ENCODE measurements at places on chromosomes 11 and 22.
A peak's percentile ranks its signal among the peaks of the same experiment; 100 is the strongest.

DNA sequence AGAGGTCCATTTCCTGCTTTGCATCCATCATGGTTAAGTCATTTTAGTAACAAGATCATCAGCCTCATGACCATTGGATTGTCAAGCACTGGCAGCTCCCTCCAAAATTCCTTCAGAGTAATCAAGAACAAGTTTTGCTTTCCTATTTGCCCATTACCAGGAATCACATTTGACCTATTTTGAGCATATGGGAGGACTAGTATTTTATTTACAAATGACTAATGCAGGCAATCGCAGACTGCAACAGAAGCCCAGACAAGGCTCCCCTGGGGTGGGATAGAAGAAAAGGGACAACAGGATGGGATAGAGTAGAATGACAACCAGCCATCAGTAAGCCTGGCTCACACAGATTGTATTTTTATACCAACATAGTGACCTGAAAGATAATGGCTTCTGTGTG is 9.1 kb downstream of the MMP10 start:
- DNase-seq, result no peak

DNA sequence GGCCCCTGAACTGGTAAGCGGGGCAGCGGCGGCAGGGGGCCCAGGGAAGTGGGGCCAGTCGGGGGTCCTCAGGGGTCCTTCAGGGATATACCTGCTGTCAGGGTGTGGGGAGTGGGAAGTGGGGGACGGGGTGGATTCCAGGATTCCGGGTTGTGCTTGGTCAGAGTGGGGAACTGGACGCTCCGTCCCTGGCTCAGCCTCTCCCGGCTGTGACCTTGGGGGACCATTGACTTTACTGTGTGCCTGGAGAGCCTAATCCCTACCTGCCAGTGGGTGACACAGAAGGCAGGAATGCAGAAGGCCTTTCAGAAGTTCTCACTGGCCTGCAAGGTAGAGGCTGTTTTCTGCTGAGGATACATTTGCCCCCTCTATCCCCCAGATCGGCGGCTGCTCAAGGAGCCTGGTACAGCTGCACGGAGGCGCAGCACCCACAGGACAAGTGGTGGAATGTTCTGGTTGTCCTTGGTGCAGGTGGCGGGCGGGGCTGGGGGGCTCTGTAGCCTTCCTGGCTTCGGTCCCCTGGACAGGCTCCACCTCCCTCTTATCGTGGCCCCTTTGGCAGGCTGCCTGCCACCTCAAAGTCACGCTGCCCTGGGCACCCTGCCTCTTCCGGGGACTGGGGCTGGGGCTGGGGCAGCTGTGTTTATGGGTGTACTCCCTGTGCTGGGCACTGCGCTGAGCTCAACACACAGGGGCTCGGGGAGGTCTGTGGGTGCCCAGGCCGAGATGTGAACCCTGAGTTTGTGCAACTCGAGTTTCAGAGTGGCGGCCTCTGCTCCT is 18.4 kb downstream of the KCNQ1 start:
- no peak for DNase-seq

DNA sequence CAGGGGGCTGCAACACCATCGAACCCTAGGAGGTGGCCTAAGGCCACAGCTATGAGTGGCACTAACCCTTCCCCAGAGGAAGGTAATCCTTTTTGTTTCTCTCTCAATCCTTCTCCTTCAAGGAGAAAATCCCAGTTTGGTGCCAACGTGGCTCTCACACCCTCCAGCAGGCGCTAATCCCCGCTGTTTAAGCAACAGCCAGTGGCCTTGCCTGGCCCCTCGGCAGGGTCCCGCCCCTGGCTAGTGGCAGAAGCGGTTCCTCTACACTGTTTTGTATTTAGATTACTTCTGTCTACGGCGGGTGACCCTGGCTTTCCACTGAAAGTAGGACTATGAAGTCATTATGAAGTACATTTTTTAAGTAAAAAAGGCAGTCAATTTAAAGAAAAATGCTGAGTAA is 15.5 kb downstream of the GNAZ start:
- DNase-seq, result no peak

- no peak for DNase-seq
These were observed 97.5 kb downstream of the TSPAN18 start for GRCh38 chr11:44824300-44824704.

GRCh38 chr11:94997437-94997836 is 23.9 kb downstream of the KDM4D start:
- DNase-seq, result no peak

DNA sequence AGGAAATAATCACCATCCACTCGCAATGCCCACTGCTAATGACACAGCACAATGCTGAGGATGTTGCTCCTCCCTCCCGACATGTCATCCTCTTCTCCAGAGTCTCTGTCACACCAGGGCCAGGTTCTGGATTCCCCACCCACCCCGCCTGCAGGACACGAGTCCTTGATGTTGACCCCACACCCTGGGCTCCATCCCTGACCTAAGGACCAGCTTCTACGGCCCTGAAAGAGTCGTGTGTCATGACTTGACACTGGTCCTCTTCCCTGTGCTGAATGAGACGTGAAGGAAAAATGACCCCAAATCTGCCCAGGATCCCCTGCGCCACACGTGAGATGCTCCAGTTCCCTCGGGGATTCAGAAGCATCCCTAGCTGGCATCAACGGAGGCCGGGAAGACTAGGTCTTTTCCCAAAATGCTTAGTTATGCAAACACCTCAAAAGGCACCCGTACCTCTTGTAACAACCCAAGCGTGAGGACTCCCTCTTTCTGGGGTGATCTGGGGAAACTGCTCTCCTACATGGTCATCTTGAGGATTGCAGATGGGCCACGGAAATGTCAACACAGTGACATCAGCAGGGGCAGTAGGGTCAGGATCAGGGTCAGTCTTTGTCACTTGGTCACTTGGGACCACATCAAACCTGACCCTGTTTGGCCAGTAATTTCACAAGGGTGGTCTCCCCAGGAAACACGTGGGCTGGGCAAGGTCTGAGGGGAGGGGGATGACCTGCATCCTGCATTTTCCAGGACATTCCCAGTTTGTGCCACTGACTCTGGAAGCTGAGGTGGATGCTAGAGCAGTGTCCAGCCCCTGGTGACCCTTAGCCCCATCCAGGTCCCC is 42.0 kb downstream of the IGLL5 start:
- no peak for DNase-seq

DNA sequence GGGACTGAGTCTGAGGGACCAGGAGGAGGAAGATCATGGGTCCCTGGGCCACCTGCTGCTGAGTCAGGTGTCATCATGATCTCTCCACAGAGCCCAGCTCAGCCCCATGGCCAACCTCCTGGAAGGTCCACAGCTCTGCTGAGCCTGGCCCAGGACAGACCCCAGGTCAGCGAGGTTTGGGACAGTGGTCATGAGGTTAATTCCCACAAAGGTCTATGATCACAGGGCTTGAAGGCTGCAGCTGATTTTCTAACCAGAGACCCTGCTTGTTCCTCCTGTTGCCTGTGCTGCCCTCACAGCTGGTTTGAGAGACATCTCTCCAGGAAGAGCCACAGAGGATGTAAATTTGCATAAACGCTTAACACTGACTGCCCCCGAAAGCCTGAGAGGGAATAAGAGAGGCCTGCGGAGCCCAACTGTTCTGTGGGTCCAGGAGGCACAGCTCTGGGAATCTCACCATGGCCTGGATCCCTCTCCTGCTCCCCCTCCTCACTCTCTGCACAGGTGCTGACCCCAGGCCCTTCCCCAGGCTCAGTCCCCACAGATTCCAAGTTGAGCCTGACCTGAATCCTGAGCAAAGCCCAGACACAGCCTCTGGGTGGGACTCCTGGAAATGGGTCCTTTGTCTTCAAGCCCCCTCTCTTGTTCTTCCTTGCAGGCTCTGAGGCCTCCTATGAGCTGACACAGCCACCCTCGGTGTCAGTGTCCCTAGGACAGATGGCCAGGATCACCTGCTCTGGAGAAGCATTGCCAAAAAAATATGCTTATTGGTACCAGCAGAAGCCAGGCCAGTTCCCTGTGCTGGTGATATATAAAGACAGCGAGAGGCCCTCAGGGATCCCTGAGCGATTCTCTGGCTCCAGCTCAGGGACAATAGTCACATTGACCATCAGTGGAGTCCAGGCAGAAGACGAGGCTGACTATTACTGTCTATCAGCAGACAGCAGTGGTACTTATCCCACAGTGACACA is 102.8 kb downstream of the GGTLC2 start:
- DNase-seq, result peak; percentile 34

- no peak for DNase-seq
These were observed 58.3 kb downstream of the SLC22A12 start for GRCh38 chr11:64649291-64649697.

DNA sequence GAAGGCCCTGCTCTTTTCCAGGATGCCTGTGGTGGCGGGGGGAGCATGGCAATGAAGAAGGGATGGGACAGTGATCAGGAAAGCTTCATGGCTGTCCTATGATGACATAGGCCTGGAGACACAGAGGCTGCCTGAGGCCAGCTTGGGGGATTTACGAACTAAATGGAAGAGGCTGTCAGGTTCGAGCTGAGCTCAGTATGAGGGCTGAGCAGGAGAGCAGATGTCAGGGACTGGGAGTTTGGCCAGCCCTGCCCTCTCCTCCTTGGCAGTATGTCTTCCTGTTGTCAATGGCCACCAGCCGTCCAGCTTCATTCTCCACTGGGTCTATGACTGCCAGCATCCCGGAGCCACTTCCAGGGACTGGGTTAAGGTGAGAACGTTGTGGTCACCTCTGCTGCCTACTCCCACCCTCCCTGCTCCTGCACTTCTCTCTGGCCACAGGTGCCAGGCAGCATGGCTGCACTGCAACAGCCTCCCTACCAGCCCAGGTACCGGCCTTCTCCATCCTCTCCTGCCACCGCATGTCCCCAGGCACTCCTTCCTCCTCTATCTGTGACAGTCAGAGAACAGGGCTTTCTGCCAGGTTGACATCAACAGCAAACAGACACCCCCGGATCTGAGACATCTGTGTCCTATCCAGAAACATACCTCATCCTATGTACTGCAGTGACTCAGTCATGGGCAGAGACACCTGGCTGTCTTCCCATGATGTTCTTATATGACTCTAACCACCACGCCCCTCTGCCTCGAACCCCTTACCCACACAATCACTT is 75.1 kb downstream of the KIRREL3 start:
- DNase-seq, result no peak

GRCh38 chr11:61356706-61357105 is 5.0 kb downstream of the CYB561A3 start:
- DNase-seq, result no peak

DNA sequence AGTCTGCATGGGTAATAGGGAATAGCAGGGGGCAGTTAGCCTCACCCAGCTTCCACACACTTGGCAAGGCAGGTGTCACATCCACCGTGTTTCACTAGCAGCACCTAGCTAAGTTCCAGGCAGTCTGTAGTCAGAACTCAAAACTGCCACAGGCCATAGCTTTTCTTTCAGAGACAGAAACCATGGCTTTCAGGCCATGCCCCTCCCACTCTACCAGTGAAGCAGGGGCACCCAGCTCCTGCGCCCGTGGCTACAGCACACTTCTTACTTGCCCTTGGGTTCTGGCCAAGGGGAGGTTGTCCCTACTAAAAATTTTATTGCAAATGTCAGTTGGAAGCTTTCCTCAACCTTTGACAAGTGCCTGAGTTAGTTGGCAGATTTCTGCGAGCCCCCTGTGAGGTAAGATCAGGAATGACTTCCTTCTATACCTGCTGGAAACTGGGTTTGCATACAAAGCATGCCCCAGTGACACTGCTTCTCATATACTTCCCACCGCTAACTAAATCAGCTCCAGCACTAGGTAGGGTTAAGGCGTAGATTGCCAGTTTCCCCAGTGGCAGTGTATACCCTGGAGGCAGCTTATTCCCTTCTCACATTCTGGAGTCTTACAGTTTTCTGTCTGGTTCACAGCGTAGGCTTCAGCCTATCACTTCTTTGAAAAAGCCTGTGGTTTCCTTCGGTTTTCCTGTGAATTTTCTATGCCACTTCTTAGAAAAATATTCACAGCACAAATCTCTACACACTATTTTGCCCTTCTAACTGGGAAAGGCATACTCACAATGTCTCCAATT is 139.0 kb upstream of the LUZP2 start:
- no peak for DNase-seq

GRCh38 chr11:103730131-103730940 is 306.1 kb upstream of the DDI1 start:
- DNase-seq, result no peak

GRCh38 chr11:32905028-32905667 is 12.5 kb downstream of the QSER1 start:
- no peak for DNase-seq

DNA sequence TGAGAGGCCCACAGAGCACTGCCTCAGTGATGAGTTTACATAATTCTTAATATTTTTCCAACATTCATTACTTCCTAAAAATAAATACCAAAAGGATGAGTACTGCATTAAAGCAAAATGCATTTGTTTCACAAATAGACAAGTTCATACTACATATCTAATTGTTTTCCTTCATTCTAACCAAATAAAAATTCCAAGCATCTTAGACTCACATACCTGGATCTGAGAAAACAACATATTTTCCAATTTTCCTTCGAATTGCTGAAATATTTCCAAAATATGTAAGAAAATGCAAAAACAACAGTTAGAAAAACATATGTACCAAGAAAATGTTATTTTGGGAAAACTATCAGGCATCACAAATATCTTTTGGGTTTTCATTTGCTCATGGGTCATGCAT is 127.9 kb upstream of the CEP126 start:
- no peak for DNase-seq

- no peak for DNase-seq
These were observed 26.1 kb downstream of the SHISAL1 start for GRCh38 chr22:44286646-44287045.

- no peak for DNase-seq
These were observed 356.3 kb upstream of the CCDC90B start for GRCh38 chr11:83642500-83642899.

GRCh38 chr11:78787696-78788095 is 213.0 kb upstream of the NARS2 start:
- no peak for DNase-seq

GRCh38 chr22:22820626-22821025 is 67.0 kb upstream of the IGLL5 start:
- DNase-seq, result no peak

DNA sequence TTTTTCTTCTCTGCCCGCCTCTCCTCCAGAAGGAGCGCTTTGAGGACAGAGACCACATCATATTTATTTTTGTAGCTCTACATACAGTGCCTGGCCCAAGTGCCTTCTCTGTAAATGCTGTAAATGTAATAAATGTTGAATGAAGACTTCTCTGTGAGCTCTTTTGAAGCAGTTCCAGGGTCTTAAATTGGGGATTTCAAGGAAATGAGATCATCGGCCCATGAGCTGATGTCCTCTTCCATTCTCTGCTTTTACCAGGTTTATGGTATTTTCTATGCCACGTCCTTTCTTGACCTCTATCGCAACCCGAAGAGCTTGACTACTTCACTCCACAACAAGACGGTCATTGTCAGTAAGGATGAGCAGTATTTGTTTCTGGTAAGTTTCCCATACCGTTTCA is 165.7 kb upstream of the SORL1-AS1 start:
- no peak for DNase-seq

- DNase-seq, result no peak
These were observed 9.5 kb downstream of the KCTD17 start for GRCh38 chr22:37060801-37061610.

- no peak for DNase-seq
These were observed 77.4 kb upstream of the BIRC3 start for GRCh38 chr11:102239911-102240310.

- DNase-seq, result no peak
These were observed 8.7 kb upstream of the ABTB2 start for GRCh38 chr11:34366522-34366921.

- DNase-seq, result no peak
These were observed 48.7 kb downstream of the SYTL2 start for GRCh38 chr11:85762226-85762625.

Measured in GM12864 (cell line).